ENCODE measurements at places on chromosomes 1 and 21.

- DNase-seq = no peak
Measured at GRCh38 chr1:8384577-8384976, 66.7 kb downstream of the SLC45A1 start.

DNA sequence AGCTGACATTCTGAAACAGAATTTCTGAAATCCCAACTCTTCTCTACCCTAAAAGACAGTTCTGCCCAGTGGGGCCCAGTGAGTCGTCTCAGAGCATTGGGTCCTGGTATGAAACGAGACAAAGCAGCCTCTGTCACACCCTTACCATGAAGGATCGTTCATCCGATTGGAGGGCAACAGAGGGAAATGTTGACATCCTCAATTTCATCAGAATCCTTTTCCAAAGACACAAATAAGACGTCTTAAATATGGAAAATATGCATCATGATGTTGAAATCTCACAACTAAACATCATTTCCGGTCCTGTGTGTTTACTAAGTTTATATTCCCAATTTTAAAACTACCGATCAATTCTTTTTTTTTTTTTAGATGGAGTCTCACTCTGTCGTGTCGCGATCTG, 112.1 kb upstream of the SLC45A1 start:
- DNase-seq = no peak

- DNase-seq = no peak
Measured at GRCh38 chr1:66598670-66599069, 64.7 kb downstream of the SGIP1 start.

DNA sequence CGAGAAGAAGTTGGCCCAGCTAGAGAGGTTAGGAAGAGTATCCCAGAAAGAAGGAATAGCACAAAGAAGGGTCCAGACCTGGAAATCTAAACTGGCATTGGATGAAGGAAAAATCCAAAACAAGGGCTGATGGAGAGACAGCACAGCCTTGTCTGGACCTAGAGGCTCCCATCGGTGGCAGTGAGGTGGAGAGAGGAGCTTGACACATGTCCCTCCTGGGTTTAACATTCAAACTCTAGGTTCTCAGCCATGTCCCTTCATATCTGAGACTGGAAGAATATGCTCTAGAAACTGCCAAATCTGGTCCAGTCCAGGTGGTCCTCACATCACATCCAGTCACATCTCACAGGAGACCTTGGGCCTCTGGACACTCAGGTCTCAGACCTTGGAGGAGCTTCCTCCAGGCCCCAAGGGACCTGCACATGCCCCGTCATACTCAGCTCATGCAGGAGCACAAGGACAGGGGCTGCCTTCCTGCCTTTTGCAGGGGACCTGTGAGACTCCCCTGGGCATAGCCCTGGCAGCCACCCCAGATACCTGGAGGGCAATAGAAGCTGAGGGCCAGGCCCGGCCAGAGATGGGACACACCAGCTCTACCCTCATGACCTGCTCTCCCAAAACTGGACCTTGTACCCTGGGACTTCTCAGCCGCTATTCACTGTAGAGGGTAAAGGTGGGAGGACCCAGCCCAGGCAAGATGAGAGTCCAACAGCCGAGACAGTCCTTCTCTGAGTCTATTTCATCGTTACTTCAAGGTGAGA, 7.5 kb downstream of the TMEM125 start:
- no peak for DNase-seq

- no peak for DNase-seq
Measured at GRCh38 chr1:230958370-230958769, 20.3 kb downstream of the TTC13 start.

GRCh38 chr1:230797942-230798365, 50.8 kb downstream of the CAPN9 start:
- DNase-seq = no peak

DNA sequence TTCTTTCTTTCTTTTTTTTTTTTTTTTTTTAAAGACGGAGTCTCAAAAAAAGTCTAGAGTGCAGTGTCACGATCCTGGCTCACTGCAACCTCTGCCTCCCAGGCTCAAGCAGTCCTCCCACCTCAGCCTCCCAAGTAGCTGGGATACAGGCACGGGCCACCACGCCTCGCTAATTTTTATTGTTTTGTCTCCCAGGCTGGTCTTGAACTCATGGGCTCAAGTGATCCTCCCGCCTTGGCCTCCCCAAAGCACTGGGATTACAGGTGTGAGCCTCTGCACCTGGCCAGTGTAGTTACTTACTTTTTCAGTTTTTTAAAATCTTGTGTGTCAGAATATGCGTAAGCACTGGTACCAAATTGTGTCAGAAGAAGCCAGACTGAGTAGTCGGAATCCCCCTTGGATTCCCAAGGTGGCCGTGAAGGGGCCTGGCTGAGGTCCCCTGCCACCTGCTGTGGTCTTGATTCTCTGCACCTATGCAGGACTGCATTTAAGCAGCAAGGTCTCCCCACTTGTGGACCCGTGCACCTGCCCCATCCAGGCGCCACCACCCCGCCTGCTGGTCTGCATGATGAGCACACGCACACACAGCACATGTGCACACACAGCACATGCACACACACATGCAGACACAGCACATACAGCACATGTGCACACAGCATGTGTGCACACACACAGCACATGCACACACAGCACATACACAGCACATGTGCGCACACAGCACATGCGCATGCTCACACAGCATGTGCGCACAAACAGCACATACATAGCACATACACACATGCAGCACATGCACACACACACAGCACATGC, 47.5 kb downstream of the PCNT start:
- DNase-seq = no peak

GRCh38 chr1:98842241-98842640, 162.4 kb downstream of the PLPPR5 start:
- no peak for DNase-seq

GRCh38 chr1:206575165-206575893, 36.9 kb downstream of the EIF2D start:
- DNase-seq = no peak

DNA sequence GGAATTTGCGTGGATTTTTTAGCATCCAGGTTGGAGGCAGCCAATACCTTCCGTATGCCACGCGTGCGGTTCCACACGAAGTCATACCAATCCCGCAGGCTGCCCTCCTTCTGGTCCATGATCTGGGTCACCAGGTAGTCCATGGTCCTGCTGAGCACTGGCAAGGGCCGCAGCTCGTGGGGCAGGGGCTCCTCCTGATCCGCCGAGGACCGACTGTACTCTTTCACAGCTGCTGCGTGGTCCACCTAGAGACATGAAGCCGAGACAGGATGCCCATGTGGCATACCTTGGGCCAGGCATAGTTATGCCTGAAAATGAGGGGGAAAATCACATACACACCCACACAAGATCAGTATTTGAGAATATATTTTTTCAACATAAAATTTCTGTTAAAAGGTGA, 12.1 kb downstream of the MCM3AP start:
- no peak for DNase-seq

DNA sequence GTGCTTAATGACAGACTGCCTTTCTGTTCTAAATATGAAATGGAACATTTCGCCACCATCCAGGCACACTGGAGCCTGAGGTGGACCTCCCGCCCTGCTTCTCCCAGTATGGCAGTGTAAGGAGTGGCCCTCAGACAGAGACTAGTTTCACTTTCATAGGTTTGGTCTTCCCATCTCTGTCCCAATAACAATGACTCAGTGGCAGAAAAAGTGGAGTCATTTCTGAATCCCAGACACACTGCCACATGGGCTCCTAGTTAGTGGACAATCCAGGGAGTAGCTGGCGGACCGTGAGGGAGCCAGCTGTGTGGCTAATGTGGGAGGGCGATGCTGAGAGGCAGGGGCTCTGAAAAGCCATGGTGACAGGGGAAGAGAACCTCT, 95.6 kb upstream of the TSPAN2 start:
- DNase-seq = no peak

GRCh38 chr1:227532019-227532619, 31.2 kb upstream of the ZNF678 start:
- no peak for DNase-seq

GRCh38 chr1:1947493-1947892, 28.4 kb upstream of the TMEM52 start:
- no peak for DNase-seq

DNA sequence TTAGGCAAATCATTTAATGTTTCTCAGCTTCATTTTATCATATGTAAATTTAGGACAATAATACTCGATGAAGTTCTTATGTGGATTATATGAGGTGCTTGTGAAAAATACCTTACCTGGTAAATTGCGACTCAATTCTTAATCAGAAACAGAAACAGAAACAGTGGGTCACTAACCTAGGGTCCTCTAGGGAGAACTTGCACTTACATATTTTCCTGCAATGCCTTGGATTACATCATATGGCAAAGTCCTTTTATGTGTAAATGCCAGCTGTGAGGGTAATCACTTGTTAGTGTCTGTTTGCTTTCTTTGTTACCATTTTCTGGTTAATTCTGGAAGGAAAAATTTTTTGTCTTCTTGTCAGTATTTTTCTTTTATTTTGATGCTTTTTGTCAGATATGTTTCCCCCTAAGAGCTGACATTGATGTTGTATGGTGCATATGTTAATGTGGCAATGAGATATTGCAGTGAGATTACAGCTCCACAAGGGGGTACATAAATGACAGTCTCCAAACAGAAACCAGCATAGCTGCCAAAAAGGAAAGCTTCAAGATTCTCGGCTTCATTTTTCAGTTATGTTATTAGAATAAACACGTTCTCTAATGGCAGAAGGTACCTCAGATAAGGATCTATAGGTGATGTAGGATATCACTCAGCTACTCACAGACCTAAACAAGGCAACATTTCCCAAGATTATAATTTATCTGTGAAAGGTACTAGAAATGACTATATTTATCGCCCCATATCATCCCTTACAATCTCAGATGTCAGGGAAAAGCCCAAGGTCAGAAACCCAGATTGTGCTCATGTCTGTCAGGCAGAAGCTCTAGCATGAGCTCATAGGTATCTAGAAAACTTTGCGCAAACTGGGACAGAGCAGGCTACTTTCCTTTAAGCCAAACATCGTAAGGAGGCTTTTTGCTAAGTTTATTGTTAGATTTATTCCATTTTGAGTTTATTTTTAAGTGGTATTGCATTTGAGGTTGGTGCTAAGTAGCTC, 119.9 kb downstream of the FASLG start:
- no peak for DNase-seq

DNA sequence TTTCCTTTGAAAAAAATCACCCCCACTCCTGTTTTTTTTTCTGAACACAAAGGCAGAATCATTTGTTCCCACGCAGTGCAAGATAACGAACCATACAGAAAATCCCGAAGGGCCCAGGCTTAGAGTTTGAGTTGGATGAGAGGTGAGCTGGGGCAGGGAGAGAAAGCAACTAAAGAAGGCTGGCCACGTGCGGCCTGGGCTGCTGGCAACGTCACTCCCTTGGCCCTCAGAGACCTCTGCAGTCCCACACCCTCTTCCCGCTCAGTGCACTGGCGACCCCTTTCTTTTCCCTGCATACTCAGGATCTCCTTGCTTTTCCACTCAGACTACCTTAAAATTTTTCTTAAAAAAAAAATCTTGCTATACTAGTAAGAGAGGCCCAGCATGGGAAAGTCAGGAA, 28.2 kb upstream of the CRNN start:
- no peak for DNase-seq

GRCh38 chr1:115888976-115889375, 48.0 kb upstream of the NHLH2 start:
- DNase-seq = no peak

GRCh38 chr1:242016479-242016878, 17.6 kb upstream of the MAP1LC3C start:
- no peak for DNase-seq

GRCh38 chr1:20366463-20367115, 75.9 kb downstream of the VWA5B1 start:
- DNase-seq = no peak

DNA sequence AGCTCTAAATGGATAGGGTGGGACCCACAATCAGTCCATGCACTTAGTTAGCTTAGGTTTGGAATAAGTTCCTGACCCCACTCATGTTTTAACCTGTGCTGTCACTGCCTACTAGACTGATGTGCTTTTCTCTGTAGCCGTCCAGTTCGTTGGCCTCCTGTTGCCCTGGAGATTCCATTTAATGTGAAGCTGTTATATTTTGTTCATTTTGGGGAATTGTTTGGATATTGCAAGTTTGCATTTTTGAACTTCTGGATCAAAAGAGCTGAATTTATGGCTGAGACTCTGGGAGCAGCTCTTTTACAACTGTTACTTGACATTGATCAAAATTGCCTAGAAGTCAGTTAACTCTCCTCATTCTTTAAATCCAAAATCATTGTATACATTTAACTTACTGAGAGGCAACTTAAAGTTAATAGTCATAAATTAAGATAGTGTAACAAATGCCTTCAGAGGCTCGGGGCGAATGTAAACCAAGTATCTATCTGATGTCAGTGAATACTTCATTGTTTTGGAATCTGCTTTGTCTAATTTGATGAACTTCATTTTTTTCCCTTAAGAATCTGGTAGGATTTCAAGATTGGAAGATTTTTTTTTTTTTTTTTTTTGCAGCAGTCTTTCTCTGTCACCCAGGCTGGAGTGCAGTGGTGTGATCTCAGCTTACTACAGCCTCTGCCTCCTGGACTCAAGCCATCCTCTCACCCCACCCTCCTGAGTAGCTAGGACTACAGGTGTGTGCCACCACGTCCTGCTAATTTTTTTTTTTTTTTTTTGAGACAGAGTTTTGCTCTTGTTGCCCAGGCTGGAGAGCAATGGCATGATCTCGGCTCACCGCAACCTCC, 38.1 kb downstream of the MIGA1 start:
- no peak for DNase-seq

DNA sequence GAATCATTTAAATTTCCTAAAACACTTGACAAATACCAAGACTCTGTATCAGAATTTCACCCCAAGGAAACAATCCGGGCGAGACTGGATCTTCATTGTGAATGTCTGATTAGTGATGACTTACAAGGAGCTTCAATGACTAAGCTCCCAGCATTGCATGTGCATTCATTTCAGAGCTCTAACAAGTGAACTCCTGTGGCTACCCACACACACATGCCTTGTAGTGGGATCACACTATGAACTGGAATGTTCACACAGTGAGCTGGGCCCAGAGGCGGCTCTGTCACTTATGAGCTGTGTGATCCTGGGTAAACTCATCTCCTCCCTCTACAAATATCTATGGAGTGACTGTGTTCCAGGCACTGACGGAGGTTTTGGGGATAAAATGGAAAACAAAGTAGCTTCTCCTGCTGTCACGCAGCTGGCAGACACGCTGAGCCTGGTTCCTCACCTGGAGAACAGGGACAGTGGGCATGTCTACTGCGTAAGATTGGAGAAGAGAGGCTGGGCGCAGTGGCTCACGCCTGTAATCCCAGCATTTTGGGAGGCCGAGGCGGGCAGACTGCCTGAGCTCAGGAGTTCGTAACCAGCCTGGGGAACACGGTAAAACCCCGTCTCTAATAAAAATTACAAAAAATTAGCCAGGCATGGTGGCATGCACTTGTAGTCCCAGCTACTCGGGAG, 56.9 kb downstream of the CLSTN1 start:
- no peak for DNase-seq
